CD14-positive monocyte (primary cell): ENCODE measurements at places on chromosomes 13 and 19.

GRCh38 chr13:38866649-38867048, 124.0 kb downstream of the STOML3 start:
- DNase-seq = no peak

DNA sequence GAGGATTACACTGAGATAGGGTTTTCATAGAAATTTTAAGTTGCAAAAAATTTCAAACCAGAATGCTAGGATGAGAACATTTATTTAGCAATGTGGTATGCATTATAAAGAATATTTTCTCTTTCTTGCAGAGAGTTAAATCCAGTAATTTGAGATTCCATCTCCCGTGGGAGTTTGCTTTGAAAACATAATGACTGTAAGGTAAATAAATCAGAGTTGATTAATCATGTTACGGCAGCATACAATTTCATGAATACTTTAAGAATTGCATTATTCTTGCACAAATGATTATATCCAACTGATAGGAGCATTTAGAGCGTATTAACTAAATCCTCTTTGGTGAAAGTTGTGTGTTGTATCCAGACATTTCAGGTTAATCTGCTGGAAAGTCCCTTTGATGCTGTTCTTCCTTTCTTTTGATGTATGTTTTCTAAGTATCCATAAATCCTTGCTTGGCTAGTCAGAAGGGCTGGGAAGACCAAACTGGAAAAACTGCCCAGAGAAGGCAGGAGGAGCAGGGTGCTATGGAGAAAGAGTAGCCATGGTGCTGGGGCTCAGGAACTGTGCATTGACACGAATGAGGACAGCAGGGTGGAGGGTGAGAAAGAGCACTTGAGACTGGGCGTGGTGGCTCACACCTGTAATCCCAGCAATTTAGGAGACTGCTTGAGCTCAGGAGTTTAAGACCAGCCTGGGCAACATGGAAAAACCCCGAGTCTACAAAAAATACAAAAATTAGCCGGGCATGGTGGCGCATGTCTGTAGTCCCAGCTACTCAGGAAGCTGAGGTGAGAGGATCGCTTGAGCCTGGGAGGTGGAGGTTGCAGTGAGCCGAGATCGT, 4.8 kb upstream of the GJA3 start:
- DNase-seq = no peak

- no peak for DNase-seq
Observed at GRCh38 chr13:73055813-73056564, 2.8 kb upstream of the KLF5 start.

GRCh38 chr19:18465964-18466339, 28.0 kb upstream of the ISYNA1 start:
- no peak for DNase-seq

- DNase-seq = peak; percentile 59
Observed at GRCh38 chr19:2495130-2495641, 19.3 kb downstream of the GADD45B start.

GRCh38 chr13:108033800-108034707, 181.3 kb downstream of the LIG4 start:
- no peak for DNase-seq

GRCh38 chr19:49667473-49667872, 1.7 kb downstream of the BCL2L12 start:
- no peak for DNase-seq

DNA sequence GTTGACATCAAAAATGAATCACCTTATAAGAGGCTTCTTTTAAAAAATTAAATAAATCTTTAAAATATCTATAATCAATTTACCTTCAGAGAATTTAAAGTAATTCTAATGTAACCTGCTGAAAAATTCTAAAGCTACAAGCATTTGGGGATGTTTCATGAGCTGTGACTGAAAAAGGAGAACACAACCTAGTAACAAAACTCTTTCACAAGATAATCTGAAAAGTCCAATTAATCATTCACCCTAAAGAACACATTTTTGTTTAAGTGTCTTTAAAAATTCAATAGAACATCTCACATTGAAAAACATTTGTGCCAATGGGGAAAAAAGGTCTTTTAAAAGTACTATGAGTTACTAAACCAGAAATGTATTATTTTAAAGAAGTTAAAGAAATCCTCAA, 22.8 kb downstream of the KLF12 start:
- no peak for DNase-seq

DNA sequence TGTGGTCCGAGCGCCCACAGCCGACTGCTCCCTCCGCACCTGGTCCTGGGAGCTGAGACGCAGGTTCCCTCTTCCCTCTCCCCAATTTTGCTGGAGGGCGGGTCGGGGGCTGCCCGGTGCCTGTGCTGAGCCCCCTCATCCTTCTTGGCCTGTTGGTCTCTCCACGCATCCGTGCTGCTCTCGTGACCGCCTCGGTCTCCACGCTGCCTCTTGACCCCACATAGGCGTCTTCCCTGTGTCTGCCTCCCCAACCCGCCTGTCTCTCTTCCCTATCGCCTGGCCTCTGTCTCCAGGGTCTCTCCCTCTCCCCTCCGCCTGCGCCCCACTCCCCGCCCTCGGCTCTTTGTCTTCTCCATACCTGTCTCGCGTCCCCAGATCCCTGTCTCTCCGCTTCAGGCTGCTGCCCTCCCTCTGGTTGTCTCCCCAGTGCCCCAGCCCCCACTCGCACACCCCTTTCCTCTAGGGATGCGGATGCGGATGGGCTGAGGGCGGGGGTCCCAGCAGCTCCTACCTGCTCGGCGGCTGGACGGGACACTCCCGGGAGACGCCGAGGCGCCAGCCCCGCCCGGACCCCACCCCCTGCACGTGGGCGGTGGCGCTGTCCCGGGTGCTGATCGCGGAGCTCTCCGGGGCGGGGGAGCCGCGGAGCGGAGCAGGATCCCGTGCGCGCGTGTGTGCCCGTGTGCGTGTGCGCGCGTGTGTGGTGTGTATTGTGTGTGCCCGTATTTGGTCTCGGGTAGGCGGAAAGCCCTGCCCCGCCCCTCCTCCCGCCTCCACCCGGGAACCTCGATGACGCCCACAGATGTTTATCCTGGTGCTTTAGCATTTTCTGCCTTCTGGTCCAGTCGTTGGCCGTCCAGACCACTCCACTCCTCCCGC, at the start of gene SYT5:
TSS of gene SYT5 (minus strand) at position 684 of the 879 bp plus-strand sequence. CDS start 1,248 bp downstream, outside the sequence.
- DNase-seq = no peak

DNA sequence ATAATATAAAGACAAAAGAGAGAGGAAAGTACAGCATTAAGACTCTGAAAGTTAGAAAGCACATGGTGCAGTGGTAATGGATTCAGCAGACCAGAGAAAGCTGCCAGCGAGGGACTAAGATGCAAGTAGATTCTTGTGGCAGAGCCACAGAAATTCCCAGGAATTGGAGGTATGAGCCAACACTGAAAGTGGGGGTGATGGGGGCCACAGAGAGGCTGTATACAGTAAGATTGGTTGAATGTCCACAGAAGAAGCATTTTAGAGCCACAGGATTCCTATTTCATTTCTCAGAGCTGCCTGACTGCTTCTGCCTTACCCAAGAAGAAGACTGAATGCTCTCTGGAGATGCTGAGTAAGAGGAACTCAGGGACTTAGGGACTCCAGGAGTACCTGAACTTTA, 295.0 kb downstream of the LMO7 start:
- no peak for DNase-seq

DNA sequence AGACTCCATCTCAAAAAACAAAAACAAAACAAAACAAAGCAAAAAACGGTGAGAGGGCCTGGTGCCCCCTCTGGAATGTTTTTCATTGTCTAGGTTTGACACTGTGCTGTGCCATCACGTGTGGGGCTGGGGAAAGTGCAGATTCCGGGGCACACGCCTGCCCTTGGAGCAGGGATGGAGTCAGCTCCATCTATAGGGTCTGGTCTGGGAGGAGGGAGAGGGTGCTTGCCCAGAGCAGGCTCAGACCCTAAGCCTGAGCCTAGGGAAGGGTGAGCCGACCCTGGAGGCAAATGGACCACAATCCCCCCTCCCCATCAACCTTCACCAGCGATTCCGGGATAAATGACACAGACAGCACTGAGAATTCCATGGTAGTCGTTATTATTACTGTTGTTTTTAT, 10.9 kb upstream of the ZBTB32 start:
- no peak for DNase-seq

DNA sequence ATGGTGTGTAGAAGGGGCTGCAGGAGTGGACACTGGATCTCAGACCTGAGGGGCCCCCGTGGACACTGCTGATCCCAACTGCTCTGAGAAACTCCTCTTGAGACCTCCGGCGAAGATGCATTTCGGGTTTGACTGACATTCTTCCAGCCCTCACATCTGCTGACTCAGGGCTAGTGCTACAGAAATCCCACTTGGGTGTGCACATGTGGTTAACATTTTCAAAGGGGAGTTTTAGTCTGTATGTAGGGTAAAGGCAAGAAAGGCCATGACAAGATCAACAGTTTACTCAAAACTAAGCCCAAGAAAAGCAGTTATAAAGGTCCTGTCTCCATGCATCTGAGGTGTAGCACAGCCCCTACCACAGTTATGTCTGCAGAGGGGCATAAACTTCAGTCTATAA, 31.2 kb downstream of the DLEU7 start:
- no peak for DNase-seq

- DNase-seq = no peak
Observed at GRCh38 chr13:39269004-39269403, 230.7 kb downstream of the NHLRC3 start.

- DNase-seq = no peak
Observed at GRCh38 chr19:35027851-35028599, 2.2 kb upstream of the SCN1B start.

GRCh38 chr13:99980201-99980823, 1.3 kb upstream of the ZIC2 start:
- DNase-seq = no peak

GRCh38 chr13:20411638-20412342, 113.9 kb downstream of the CRYL1 start:
- DNase-seq = peak; percentile 20

GRCh38 chr13:53105890-53106289, 77.3 kb downstream of the OLFM4 start:
- no peak for DNase-seq
